ENCODE measurements at places on chromosomes 4 and X.
A peak's percentile ranks its signal among the peaks of the same experiment; 100 is the strongest.

DNA sequence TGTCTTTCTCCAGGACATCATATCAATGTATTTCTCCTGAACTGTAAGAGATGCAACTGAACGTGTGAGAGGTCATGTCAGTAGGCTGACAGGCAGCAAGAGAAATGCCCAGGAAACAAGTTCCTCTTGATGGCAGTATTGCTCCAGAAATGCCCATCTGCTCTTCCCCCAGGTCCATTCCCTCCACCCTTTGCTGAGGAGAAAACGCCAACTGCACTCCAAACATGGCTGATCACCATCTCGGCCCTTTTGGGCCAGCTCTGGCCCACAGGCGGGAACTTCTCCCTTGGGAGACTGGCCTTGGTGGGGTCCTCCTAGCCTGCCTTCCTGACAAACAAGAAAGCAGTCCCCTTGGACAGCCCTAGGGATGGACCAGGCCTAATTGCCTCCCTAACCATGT is 276.5 kb upstream of the AGTR2 start:
- no peak for DNase-seq

DNA sequence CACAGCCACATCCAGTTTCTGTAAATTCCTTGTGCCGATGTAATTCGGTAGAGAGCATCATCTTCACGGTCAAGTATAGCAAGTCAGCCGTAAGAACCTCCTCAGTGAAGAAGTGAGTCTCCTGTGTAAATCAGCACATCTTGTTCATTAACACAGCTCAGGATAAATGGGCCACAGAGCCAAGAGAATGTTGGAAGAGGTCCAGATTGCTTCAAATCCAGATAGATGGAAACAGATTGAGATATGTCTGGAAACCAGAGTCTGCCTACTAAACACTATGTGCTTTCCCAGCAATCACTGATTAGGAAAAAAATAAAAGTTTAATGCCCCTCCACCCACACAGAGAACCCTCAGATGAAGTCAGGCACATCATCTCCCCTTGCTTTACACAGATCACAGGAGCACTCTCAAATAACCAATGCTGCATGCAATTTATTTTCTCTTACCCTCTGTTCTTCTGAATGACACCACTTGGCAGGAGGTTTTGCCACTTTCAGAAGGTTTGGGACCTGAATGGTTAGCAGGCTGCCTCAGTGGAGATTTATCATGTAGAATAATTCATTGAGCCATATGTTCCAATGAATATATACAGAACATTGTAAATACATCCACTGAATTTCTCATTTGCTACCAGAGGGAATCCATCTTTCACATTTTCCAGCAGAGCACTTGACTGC is 357.7 kb downstream of the C4orf33 start:
- no peak for DNase-seq

DNA sequence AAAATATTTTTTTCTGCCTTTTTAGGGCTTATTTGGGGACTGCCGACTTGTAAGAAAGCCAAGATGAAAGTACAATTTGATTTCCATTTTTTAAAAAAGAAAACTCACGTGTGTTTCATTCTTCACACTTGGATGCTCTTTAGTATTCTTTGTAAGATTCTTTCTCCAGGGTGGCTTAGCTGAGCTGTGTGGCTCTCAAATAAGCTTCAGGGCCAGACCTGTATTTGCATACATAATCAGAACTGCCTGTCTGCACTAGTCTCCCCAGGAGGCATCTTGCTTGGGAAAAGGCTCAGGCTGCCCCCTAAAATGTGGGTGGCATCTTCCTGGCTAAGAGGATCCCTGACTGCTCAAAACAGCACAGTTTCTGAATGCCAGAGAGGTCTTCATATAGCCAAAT is 498.4 kb downstream of the MID1IP1 start:
- no peak for DNase-seq

- DNase-seq = no peak
Observed at GRCh38 chrX:139448996-139449395, 81.5 kb upstream of the F9 start.

DNA sequence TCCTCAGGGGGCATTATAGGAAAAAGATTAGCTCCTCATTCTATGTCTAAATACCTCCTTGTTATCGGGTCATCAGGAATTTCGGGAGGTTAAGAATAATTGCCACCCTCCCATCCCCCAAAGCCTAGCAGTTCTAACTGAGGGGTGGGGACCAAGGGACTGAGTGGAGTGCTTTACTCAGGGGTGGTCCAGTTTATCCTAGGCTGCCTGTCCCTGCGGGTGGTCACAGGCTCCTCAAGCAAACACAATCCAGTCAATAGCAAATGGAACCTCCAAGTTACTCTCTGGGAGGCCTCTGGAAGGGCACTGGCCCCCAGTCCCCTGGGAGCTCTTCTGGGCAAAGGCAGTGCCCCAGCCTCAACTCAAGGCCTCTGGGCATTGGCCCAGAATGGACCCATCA is 6.7 kb downstream of the ELF4 start:
- no peak for DNase-seq

DNA sequence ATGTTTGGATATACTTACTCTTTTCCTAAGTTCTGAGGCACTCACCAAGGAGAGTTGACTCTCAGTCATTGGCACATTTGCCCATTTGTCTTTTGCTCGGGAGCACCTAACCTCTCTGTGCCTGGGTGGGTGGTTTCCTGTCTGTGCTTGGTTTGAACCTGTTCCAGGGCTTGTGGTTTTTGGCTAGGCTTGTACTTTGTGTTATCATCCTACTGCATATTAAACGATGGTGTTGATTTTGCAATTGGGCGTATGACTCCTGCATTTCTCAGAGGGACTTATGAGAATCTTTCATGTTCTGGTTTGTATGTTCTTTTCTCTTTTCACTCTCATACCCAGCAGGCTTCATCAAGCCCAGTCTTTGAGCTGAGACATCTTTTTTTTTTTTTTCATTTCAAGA is 161.7 kb downstream of the BTC start:
- peak; percentile 98 for DNase-seq

DNA sequence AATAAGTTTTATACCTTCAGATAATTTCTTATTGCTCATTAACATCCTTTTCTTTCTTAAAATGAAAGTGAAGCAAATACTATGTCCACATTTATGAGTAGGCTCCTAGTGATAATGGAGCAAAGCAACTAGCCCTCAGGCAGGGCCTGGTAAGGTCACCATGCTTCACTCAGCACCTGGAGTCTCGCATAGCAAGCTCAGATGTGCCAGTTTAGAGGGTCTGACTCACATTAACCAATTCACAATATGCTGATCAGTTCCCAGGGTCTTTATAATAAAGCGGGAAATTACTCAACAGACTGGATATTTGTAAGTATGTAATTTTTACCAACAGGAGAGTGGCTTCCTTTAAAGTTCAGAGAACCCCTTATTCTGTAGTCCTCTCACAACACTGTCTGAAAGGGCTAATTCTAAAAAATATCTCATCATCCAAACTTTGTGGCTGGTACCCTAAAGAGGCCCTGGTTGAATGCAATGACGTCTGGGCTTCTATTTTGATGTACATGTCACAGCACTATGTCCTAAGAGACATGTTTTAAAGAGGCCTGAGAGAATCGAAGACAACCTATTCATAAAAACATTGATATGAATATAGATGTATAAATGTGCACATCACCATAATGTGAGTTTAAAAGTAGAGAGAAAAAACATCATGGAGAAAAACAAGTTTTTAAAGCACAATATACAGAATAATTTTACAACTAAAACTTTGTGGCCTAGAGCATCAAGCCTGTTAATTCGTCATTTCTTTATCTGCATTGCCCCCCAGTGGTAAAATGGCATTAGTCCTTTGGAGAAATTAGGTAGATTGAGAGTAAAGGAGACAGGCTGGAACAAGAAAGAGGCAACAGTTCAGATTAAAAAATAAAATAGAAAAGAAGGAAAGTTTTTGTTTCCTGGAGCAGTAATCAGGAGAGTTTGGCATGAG is 44.3 kb downstream of the IL21 start:
- DNase-seq = peak; percentile 74

DNA sequence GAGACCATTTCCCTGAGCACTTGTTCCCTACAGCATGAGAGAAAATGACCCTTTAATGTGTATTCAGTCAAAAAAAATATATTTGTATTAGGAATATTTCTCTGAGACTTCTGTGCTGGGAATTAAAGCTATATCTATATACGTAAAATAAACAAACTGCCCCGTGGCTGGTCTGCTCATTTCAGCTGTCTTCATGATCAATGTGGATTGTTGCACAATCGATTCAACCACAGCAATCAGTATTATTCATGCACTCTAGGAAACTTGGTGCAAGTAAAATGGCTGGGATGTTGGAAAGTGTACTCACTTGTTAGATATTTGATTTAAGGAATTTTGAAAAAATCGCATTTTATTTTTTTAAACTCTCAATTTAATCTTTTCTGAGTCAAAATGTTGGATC is 307.9 kb upstream of the ZFP42 start:
- DNase-seq = no peak

DNA sequence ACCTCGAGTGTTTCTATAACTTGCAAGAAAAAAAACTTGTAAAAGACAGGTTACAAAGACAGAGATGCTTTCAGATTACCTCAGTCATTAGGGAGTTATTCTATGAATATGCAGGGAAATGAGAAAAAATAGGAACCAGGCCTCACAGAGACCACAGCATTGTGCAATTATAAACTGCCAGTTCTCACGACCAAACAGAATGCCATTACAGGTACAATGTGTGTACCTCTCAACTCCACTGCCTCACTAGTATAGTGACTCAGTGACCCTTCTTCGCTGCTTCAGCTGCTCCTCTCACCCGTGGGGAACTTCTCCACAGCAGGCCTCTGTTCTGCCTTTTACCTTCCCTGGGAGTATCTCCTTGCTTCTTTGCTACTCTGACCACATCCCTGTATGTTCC is 2.3 kb upstream of the HTATSF1 start:
- DNase-seq = peak; percentile 35

DNA sequence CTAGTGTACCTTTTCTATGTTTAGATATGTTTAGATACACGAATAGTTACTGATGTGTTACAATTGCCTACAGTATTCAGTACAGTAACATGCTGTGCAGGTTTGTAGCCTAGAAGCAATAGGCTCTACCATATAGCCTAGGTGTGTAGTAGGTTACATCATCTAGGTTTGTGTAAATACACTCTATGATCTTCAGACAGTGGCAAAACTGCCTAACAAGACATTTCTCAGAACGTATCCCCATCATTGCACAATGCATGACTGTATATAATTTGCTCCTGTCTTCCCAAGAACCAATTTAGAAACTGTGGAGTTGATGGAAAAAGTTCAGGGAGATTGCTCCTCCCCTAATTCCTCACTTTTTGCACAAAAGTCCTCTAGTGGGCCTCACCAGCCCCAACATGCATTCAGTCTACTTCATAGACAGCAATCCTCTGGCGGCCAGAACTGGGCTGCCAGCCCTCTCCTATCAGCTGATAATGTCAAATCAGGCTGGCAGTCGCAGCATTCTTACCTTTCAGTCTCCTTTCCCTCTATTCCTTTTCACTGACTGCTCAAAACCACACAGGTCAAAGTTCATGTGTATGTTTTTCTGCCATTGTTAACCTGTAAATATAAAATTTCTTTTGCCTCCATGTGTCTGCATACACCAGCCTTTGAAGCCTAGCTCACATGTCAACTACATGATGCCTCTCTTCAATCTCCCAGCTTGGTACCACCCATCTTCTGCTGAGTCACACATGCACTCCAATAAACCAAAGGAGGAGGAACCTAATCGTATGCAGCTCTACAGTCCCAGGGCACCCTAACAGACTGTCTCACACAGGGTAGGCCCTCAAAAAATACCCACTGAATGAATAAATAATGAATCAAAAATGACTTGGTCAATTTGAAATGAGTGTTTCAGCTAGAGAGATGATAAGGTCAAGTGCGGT is 32.0 kb downstream of the BCLAF3 start:
- no peak for DNase-seq

DNA sequence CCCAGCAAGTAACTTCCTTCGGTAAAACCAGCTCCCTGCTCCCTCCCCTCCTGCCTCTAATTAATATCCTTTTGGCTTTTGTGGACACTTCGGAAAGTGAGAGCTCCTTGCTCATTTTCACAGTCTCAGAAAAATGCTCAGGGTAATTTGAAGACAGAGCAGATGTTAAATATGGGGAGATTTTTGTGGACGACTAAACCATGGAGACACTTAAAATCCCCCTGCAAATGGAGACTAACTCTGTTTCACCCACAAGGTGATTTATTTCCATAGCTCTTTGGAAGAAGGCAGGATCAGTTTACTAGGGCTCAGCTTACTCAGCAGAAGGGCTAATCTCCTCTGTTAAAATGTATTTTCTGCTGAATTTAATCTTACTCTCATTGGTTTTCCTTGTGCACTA is 12.2 kb upstream of the AMOT start:
- no peak for DNase-seq

DNA sequence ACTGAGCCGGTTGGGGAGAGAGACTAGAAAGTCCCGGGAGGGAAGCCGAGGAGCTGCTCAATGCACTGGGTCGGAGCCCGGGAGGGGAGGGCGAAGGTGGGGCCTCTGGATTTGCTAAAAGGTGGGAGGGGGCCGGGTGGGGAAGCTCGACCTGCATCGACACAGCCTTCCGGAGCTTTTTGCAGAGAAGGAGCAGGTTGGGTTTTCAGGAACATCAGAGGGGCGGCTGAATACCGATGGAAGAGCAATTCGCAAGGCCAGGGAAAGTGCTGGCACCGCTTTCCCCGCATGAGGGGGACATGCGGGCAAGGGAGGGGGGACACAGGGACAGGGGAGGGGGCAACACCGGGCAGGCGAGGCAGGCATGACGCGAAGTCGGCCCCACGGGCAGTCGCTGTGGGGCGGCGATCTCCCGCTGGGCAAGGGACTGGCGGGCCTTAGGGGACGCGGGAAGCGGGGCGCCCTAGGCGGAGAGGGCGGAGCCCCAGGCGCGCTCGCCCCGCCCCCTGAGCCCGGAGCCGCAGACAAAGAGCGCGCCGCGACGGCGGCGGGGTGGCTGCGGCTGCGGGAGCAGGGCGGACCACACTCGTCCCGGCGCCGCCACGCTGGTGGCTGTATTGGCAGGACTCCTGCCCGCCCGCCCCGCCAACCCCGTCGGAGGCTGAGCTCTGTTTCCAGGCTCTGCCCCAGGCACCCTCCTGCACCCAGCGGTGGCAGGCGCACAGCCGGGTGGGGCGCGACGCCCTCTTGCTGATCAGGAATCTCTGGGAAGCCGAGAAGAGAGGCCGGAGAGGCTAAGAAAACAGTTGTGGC is 11.6 kb downstream of the PDZD4 start:
- DNase-seq = peak; percentile 44

DNA sequence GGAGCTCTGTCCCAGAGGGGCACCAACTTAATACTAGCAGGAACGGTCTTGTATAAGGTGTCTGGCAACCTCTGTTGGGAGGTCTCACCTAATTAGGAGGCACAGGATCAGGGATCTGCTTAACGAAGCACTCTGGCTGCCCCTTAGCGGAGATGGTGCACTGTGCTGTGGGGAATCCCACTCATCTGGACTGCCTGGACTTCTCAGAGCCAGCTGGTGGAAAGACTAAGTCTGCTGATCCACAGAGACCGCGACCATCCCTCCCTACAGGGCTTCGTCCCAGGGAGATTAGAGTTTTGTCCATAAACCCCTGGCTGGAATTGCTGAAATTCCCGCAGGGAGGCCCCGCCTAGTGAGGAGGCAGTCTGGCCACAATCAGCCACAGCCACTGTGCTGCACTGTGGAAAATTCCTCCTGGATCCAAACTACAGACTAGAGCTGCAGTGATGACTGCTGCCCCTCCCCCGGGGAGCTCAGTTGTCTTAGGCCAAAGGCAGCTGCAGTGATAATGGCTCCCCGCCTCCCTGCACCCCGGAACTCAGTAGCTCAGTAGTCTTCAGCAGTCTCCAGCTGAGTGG is 22.0 kb upstream of the ZCCHC4 start:
- no peak for DNase-seq

- no peak for DNase-seq
Observed at GRCh38 chr4:25813448-25814106, 49.2 kb downstream of the SEL1L3 start.

GRCh38 chr4:7547368-7548040 is 112.8 kb upstream of the PSAPL1 start:
- no peak for DNase-seq

GRCh38 chr4:39687014-39687413 is 10.9 kb upstream of the UBE2K start:
- no peak for DNase-seq
